ENCODE measurements at places on chromosomes 16 and 17.

- DNase-seq = no peak
Measured at GRCh38 chr16:66616169-66616568, 11.7 kb downstream of the CMTM3 start.

DNA sequence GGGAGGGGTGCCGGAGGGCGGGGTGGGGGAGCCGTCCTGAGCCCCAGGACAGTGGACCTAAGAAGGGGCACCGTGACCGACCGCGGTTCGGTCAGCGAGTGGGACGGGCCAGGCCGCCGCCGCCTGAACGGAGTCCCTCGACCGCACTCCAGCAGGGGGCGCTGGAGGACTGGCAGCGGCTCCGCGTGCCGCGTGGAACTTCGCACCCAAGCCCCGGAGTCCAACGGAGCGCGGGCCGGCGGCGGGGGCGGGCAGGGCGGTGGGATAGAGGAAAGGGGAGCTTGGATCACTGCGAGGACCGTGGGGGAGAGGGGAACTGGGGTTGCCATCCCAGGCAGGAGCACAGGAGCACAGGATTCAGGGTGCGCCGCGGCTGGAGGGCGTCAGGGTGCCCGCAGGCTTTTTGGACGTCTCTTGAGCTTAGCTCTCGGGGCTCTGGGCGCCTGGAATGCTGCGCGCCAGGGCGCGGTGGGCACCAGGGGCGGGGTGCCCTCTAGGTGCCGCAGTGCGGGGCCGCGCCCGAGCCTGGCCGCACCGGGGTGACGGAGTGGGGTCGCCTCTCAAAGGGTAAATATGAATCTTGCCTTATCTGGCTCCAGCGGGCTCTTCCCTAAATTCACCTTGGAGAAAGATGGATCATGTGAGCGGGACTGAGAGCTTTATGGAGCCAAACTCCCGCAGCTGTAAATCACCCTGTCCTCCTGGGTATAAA lies 379 bp upstream of the OTOP2 start:
- DNase-seq = peak; percentile 70

- DNase-seq = no peak
Measured at GRCh38 chr17:78473951-78474613, 95.6 kb downstream of the PGS1 start.

GRCh38 chr16:28524681-28525171 lies 14.0 kb downstream of the NUPR1 start:
- peak; percentile 37 for DNase-seq

DNA sequence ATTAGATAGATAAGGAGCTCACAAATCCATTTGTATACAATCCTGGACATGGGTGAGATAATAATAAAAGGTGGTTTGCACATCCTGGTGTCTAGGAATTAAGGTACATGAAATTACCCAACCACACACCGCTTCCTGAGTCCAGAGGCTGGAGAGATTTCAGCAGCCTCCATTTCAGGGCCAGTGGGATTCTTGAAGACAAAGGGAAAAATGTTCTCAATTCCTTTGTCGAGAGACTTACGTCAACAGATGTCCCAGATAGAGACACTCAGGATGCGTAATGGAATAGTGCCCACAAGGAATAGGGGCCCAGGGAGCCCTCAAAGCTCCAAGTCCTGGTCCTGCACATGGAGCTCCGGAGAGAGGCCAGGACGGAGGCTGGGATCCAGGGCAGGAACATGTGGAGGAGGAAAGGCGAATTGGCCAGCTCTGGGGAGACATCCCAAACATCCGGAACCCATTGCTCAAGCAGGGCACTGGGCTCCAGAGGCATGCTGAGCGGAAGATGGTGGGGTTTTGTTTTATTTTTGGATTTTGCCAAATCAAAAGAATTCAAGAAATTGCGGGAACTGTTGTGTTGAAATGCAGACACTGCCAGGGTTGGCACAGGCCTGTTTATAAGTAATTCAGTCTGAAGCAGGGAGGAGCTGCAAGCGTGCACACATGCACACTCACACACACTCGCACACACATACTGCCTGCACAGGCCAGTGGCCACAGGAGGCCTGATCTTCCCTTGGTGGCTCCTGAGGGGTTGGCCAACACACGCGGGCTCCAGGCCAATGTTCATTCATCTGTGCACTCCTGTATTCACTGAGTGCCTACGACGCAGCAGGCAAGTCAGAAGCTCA lies 97.2 kb downstream of the NOG start:
- DNase-seq = no peak

GRCh38 chr17:17269926-17270773 lies 10.9 kb downstream of the COPS3 start:
- DNase-seq = peak; percentile 31

DNA sequence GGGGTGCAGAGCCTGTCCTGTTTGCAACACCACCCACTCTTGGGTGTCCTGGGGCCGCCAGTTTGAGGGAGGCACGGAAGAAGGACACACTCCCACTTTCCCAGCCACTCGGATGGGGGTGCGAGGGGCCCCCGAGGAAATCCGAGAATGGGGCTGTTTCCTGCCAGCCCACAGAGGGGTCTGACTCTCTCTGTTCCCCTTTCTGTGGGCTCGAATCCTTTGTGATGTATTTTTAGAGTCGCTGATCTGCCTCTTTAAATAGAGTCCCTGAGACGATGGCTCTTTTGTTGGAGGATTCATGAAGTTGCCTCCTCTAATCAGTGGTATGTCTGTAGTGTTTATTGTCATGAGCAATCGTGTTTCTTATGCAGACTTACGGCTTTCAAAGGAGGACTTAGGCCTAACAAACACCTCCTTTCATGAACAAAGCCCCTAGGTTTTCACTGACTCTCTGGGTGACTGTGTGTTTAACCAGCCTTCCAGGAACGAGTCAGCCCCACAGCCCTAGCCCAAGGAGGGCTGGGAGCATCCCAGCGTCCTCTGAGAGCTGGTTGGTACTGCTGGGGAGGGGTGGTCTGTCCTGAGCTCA lies 29.1 kb downstream of the CIBAR2 start:
- DNase-seq = no peak

- no peak for DNase-seq
Measured at GRCh38 chr17:46915596-46915995, 7.4 kb upstream of the GOSR2 start.

DNA sequence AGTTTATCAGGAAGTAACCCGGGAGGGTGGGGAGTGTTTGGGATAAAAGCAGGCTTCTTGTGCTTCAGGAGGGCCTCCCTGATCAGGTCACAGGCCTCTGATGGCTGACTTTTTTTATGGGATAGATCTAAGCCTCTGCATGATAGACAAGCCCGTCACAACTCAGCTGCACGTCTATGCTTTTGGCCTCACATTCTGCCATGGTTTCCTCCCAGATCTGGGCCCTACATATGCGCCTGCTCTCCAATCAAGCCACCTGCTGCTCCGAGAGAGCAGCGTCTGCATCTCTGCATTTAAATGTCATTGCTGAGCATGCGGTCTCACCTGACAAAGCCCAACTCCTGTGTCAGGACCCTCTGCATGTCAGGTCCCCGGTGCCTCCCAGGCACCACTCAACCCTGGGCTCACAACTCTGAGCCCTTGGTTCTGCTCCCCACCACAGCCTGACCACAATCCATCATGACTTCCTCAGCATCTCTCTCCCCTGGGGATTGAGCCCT lies 45.3 kb upstream of the SREBF1 start:
- DNase-seq = no peak

GRCh38 chr17:29640413-29640812 lies 17.7 kb upstream of the CORO6 start:
- no peak for DNase-seq

GRCh38 chr16:81530814-81531213 lies 86.2 kb downstream of the CMIP start:
- DNase-seq = no peak

DNA sequence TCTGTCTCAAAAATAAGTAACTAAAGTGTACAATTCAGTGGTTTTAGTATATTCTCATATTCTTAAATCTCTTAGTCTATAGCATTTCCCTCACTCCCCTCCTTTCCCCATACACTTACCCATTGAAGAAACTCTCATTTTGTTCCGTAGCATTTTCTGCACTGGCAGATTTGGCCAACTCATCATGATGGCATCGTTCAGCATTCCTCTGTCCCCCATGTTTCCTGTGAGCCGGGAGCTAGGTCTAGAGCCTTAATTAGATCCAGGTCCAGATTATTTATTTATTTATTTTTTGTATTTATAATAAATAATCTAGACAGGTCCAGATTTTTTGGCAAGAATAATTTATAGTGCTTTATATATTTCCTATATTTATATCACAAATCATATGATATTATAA lies 31.0 kb downstream of the HEATR3 start:
- DNase-seq = no peak

- DNase-seq = peak; percentile 83
Measured at GRCh38 chr16:82655072-82655714, 28.4 kb downstream of the CDH13 start.

DNA sequence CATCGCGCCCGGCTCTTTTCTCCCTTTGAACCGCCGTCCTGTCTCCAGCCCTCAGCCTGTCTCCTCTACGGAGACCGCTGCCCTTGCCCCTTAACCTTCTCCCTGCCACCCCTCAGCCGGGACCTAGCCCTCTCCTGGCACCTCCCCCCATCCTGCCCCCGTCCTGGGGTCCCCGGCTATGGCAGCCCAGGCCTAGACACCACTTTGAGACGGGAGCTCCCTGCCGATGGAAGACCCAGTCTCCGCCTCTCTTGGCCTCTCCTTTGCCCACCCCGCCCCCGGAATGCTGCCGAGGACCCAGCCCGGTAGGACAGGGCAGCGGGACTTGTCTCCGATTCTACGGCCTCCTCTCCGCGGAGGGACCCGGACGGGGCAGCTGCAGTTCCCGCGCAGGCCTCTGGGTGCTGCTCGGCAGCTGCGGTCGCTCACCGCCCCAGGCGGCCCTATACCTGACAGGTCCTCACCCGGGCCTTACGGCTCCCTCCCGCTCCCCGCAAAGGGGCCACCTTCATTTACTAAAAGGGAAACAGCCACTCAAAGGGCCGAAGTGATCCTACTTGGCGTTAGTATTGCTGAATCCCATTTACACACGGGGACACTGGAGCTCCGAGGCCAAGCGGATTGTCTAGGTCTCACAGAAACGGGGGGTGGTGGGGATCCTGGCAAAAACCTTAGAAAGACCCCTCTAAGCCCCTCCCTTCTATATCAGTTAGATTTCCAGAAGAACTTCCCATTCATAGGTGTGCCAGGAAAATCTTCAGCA lies 32.6 kb upstream of the TAC4 start:
- peak; percentile 69 for DNase-seq

DNA sequence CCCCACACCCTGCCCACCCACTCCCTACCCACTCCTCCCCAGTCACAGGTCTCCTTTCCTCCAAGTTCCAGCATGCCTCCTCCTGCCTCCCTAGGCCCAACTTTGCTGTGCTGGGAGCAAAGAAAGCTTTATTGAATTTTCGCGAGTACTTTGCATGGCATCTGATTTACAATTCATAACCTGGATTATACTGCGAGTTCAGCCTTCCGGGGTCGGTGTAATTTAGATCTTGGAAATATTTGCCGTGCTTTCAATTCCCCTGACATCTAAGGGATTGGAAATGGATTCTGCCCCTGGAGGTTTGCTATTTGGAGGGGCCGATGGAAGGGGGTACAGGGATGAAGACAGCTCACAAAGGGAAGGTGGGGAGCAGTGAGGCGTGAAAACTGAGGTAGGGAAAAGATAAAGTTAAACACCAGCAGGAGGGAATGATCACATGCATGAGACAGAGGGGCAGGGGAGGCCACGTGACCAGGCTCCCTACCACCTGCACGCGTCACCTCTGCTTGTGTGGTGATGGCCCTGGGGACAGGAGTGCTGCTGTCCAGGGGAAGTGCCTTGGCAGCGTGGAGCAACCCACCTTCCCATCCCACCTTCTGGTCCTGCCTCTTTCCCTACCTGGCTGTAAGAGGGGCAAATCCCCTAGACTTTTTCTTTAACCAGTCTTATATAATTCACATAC lies 132.3 kb upstream of the RPL38 start:
- no peak for DNase-seq

- no peak for DNase-seq
Measured at GRCh38 chr17:76812263-76812662, 55.9 kb upstream of the MGAT5B start.

DNA sequence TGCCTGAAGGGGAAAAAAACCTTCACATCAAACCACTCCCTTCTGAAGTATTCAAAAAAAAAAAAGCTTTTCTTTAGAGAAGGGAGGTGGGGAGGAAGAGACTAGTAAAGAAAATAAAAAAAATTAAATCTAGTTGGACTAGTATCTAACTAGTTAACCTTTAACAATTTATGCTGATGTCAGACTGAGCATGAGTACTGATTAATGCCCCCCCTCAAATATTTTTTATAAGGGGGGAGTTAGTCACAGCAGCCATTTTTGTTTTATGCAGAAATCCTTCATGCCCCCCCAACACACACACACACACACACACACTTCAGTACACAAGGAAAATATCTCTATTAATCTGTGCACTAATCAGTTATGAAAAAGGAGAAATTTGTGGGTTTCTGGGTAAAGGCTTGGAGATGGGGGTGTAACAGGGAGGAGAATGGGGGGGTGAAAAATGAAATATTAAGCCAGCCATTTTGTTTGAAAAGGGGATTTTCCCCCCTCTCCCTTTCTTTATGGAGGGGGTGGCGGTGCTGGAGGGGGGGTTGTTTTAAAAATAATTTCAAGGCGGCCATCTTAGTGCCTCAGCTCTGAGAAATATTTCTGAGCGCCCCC lies 4.7 kb upstream of the CHD3 start:
- peak; percentile 65 for DNase-seq

GRCh38 chr16:65388592-65388991 lies 266.7 kb upstream of the CDH11 start:
- DNase-seq = no peak

DNA sequence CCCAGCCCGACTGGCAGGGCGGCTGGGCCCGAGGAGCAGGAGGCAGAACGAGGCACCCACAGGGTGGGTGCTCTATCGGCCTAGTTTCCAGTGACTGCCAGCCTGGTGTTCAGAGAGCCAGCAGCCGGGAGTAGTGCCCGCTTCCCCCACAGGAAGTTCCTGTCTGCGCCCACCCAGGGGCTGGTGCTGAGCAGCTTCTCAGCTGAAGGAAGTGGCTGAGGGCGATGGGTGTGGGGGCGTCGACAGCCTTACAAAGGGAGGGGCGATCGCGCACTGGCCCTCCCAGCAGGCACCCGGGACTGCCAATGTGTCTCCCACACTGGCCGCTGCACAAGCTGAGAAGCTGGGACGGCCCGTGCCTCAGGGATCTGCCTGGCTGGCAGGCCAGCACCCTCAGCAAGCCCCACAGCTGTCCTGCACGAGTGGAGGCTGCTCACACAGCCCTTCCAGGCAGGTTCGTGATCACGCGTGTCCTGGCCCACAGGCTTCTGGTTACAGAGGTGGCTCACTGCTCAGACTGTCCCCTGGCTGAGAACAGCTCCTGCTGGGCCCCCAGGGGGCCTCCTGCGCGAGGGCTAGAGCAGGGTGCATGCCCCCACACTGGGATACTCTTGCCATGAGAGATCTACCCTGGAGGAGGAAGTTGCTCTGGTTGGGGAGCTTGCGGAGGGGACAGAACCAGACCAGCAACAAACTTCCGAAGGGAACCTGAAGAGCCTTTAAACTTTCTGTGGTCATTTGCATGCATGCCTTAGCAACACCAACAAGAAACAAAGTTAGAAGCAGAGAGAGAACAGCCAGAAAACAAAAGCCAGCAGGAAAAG lies 2.5 kb downstream of the RNF166 start:
- peak; percentile 67 for DNase-seq
